ENCODE measurements at places on chromosomes 1 and 21. TPM values are rescaled to one million over a fixed set of nuclear protein-coding genes. Genes with fewer than 3 reads are reported as not detected.

Gene C1orf198
- 21.0 TPM for total RNA-seq

Gene TAS1R3
- 0.23 TPM for total RNA-seq

Gene IGSF9
- 3.9 TPM for total RNA-seq

Gene S100A13
- total RNA-seq = 15.0 TPM

Gene HSD3B2
- not detected for total RNA-seq

Gene DCDC2B
- total RNA-seq = not detected

Gene APCS
- not detected for total RNA-seq

Gene F11R
- total RNA-seq = 11.5 TPM

Gene LCE1D
- not detected for total RNA-seq

Gene PTPN22
- total RNA-seq = 0.92 TPM

Gene AMY1C
- total RNA-seq = not detected

Gene FCMR
- 0.46 TPM for total RNA-seq

Gene CHI3L2
- 0.92 TPM for total RNA-seq

Gene NT5C1A
- 2.3 TPM for total RNA-seq

Gene MEGF6
- 5.8 TPM for total RNA-seq

Data from diencephalon (tissue), 1 donor.